ENCODE measurements at places on chromosomes 6 and 20. TPM values are rescaled to one million over a fixed set of nuclear protein-coding genes. Genes with fewer than 3 reads are reported as not detected.

- no peak for DNase-seq
Measured at GRCh38 chr6:20712011-20712410, 177.8 kb downstream of the CDKAL1 start.

DNA sequence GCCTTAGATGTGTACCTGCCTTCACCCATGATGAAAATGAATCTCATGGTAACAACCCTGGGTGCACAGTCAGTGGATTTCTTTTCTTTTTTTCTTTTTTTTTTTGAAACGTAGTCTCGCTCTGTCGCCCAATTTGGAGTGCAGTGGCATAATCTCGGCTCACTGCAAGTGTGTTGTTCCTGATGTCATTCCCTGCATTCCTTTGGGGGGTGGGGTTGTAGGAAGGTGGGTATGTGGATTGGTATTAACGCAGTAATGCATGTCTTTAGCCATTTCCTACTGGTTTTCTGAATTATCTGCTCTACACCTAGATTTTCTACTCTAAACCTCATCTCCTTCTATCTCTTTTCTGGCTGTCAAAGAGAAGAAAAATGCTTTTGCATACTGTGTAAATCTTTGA is 146.6 kb downstream of the RNF144B start:
- DNase-seq = no peak

GRCh38 chr20:24971376-24972101 is 21.0 kb downstream of the APMAP start:
- no peak for DNase-seq

Gene SULF2
- total RNA-seq = 1,185 TPM

Gene CLPSL2
- total RNA-seq = not detected
